ENCODE measurements at places on chromosomes 3 and 15. TPM values are rescaled to one million over a fixed set of nuclear protein-coding genes. Genes with fewer than 3 reads are reported as not detected.

Gene HYAL1
- 2.8 TPM for total RNA-seq

Gene ZNF148
- total RNA-seq: 12.3 TPM

Gene CHRM5
- total RNA-seq: not detected

Gene CLDN18
- not detected for total RNA-seq

Gene CLSTN2
- 0.83 TPM for total RNA-seq

Gene CPOX
- total RNA-seq: 38.3 TPM

Gene CD200
- 51.9 TPM for total RNA-seq

Gene ACTC1
- total RNA-seq: 26.2 TPM

Gene CACNA2D2
- 10.3 TPM for total RNA-seq

Gene ATP13A5
- total RNA-seq: not detected

Gene IVD
- total RNA-seq: 75.4 TPM

Gene MOBP
- total RNA-seq: not detected

Gene TCF12
- total RNA-seq: 104 TPM

Gene TM4SF1
- not detected for total RNA-seq

Gene CYP1A2
- total RNA-seq: not detected

Gene RABL3
- 9.8 TPM for total RNA-seq

Gene A4GNT
- total RNA-seq: not detected

Gene GRK7
- not detected for total RNA-seq

Gene PPP2R3A
- total RNA-seq: 15.2 TPM

Gene ARNT2
- 11.6 TPM for total RNA-seq

Gene CLEC3B
- total RNA-seq: not detected

Gene SPINK8
- total RNA-seq: not detected

Gene ANKRD63
- 0.74 TPM for total RNA-seq

Gene KCNMB3
- total RNA-seq: 1.3 TPM

Gene ALG1L2
- not detected for total RNA-seq

Gene EEF1AKMT4
- total RNA-seq: 9.8 TPM
